Upper lobe of left lung (tissue), 6 donors: ENCODE measurements at places on chromosomes 11 and 22. TPM values are rescaled to one million over a fixed set of nuclear protein-coding genes. Genes with fewer than 3 reads are reported as not detected.

DNA sequence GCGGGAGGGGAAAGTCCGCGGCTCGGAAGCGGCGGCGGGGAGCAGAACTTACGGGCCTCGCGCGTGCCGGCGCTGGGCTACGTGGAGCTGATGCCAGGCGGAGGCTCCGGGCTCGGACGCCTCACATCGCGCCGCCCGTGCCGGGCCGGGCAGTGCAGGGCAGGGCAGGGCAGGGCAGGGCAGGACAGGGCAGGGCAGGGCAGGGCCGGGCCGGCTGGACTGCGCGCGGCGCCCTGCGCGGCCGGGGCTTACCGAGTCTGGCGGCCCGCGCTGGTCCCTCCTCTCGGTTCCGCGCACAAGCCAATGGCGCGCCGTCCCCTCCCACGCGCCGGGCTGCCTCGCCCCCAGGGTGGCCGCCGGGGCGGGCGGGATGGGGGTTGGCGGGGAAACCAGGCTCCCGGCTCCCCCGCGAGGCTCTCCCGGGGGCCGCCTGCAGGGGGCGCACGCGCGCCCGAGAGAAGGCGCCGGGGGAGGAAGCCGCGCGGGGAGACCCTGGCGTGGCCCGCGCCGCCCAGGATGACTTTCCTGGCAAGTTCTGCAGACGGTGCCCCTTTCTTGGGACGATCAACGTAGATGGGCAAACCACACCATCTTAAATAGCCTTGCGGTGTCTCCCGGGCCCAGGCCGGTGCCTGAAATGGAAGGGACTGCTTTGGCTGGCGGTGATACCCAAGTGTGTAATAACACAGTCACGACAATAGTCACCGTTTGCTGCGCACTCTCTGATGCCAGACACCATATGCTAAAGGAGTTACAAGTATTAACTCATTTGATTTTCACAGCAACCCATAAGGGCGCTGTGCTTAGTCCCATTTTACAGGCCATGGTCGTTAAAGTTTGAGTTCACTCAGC is at the start of gene TP53I11:
Gene TP53I11 (minus strand): TSS at position 259 of the 852 bp plus-strand sequence. CDS start 12,548 bp downstream, outside the sequence.
- DNase-seq, result peak; percentile 90

The PHLDA2 gene
- not detected for total RNA-seq

DNA sequence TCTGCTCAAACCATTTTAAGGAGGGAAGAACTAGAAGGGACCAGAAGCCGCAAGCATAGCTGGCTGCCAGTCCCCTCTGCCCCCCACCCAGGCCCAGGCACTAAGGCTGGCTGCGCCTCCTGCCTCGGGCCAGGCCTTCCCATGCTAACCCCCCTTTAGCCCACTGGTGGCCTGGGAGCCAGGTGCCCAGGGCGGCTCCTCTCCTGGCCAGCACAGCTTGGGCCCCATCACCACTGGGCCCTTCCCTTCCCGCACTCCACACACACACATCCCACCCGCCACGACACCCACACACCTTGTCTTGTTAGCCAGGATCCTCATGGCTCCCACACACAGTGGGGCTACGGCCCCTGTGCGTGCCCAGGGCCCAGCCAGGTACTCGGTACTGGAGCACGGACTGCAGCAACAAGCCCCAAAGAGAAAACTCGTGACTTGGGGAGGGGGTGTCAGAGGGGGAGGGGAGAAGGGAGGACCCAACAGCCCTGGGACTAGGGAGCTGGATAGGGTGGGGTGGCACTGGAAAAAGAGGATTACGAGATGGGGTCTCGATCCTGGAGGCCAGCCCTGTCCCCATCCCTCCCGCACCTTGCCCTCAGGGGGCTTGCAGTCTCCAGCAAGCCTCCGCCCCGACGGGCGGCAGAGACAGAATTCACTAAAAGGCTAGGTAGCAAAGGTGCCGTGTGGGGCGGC is 16.0 kb downstream of the BCL9L start:
- DNase-seq, result no peak

The SSH3 gene
- total RNA-seq, result 37.4 TPM

- peak; percentile 24 for DNase-seq
These were observed 49.9 kb downstream of the TRAF6 start for GRCh38 chr11:36460220-36460619.

The DRD4 gene
- total RNA-seq, result not detected

DNA sequence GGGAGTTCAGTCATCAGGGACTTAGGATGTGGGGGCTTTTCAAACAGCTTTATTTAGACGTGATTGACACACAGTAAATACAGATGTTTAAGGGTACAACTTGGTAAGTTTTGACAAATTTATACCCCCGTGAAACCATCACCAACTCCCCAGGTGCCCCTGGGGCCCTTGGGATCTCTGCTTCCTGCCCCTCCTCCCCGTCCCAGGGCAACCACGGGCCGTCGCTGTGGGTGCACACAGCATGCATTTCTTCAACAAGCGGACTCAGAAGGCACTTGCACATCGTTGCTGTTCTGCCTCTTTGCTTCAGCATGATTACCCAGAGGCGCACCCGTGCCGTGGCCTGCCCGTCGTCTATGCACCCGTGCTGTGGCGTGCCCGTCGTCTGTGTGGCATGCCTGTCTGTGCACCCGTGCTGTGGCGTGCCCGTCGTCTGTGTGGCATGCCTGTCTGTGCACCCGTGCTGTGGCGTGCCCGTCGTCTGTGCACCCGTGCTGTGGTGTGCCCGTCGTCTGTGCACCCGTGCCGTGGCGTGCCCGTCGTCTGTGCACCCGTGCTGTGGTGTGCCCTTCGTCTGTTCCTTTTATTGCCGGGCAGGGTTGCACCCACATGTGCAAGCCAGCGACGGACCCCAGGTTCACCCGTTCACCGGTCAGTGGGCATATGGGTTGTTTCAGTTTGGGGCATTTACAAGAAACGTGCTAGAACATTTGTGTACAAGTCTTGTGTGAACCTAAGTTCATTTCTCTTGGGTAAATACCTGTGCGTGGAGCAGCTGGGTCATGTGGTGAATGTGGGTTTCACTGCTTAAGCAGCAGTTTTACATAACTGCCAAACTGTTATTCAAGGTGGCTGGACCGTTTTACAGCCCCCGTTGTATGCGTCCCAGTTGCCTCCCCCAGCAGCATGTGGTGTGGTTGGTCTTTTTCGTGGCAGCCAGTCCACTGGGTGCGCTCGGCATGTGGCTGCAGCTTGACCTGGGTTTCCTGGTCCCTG is 8.3 kb downstream of the CD81 start:
- peak; percentile 79 for DNase-seq

The ELF5 gene
- 23.1 TPM for total RNA-seq

The TMEM135 gene
- 18.1 TPM for total RNA-seq

DNA sequence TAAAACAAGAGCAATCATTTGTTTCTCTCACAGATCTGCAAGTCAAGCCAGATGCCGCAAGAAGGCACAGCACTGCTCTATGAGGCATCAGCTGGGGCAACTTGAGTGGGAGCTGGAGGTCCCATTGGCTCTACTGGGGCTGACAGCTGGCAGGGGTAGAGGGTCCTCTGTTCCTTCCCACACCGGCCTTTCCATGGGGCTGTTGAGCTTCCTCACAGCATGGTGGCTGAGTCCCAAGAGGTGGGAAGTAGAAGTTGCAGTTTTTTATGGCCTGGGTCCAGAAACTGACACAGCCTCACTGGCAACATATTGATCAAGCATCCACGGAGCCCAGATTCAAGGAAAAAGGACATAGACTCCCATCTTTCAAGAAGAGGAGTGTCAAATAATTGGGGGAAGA is 34.4 kb downstream of the RPL3 start:
- DNase-seq, result no peak

The RBFOX2 gene
- 53.4 TPM for total RNA-seq

The TMA7B gene
- total RNA-seq, result not detected

- DNase-seq, result no peak
These were observed at the start of gene JAML for GRCh38 chr11:118224511-118225188. JAML (minus strand) TSS chr11:118225011; CDS start chr11:118214866, 10,145 bp downstream.

- DNase-seq, result peak; percentile 69
These were observed 12.1 kb downstream of the GATD1 start for GRCh38 chr11:765025-765801.

DNA sequence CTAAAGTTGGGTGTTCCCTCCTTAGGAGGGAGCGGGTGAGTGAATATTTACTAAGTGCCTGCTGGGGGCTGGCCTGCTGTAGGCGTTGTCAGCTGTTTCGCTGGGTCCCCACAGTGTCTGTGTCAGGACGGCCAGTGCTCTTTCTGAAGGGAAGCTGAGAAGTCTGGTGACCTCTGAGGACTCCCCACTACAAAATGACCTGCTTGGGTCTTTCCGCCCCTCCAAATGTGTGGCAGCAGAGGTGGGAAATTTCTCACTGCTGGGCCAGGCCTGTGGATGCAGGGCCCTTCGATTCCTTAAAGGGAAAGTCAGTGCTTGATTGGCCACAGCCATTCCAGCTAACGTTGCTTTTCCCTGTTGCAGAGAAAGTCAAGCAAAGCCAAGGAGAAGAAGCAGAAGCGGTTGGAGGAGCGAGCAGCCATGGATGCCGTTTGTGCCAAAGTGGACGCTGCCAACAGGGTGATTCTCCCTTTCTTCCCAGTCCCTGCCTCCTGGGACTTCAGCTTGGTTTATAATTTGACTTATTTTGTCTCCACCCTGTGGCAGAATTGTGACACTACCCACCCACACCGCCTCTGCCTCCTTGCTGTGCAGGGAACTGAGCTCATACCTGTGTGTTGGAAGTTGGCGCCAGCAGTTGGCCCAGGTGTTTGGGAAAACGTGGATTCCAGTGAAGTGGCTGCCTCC is 6.8 kb downstream of the NAA40 start:
- no peak for DNase-seq

The MS4A3 gene
- total RNA-seq, result not detected

The ZNF70 gene
- total RNA-seq, result 5.2 TPM

DNA sequence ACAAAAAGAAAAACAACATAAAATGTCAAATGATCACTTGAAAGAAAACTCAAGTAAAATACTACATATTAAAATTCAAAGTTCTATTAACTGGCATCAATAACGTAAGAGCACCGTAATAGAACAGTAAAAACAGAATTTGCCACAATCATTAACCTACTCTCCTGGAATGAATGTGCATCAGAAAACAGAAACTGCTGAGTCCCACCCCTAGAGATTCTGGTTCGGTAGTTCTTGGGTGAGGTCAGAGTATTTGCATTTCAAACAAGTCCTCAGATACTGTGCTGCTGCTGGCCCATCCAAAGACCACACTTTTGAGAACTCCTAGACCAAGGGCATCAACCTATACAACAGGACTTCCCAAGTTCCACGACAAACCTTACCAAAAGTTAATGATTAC is 23.5 kb downstream of the PITPNB start:
- DNase-seq, result no peak

DNA sequence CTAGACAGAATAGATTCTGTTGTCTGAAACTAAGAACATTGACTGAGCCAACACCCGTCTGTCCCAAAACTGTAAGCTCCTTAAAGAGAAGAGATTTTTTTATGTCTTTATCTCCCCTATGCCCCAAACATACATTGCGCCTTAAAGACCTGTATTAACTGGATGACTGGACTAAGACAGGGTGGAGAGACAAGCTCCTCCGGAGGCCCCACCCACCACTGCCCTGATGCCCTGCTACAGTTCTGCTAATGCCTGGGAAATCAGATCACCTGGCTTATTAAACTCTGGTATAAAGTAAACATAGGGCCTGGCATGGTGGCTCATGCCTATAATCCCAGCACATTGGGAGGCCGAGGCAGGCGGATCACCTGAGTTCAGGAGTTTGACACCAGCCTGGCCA is 203.7 kb downstream of the TENM4 start:
- DNase-seq, result no peak

DNA sequence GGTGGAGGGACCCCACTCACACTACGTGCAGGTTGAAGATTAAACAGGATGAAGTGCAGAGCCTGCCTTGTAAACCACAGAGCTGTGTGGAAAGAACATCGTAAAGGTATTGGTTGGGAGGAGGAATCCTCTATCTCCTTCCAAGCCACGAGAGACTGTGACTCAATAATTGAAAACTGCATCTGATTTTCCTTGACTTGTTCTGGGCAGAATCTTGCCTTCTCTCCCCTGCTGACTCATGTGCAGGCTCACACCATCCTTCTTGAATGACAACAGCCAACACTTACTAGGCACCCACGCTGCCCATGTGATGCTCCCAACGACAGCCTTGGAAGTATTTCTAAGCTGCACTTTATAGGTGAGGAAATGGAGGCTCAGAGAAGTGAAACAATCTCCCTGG is 563.0 kb downstream of the MIAT start:
- no peak for DNase-seq

- DNase-seq, result no peak
These were observed 25.5 kb downstream of the CTNND1 start for GRCh38 chr11:57787006-57787604.

- DNase-seq, result peak; percentile 52
These were observed 165.1 kb downstream of the DBX1 start for GRCh38 chr11:19995145-19995544.

GRCh38 chr11:69101115-69101791 is 52.5 kb downstream of the TPCN2 start:
- peak; percentile 91 for DNase-seq

DNA sequence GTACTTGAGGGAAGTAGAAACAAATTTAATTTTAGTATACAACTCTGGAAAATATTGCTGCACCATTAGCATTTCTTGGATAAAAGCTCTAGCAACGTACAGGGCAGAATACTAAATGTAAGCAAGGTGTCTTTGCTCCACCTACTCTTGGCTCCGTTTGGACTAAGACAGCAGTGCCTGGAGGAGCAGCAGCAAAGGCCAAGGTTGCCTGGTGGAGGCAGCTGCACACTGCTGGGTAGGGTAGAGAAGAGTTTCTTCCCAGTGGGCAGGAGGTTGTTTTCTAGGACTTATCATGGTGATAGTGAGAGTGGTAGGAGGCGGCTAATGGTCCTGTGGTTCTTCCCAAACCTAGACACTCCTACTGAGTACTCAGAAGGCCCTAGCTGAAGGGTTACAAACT is 2.2 kb upstream of the OR8D4 start:
- DNase-seq, result no peak

The MMP12 gene
- not detected for total RNA-seq

DNA sequence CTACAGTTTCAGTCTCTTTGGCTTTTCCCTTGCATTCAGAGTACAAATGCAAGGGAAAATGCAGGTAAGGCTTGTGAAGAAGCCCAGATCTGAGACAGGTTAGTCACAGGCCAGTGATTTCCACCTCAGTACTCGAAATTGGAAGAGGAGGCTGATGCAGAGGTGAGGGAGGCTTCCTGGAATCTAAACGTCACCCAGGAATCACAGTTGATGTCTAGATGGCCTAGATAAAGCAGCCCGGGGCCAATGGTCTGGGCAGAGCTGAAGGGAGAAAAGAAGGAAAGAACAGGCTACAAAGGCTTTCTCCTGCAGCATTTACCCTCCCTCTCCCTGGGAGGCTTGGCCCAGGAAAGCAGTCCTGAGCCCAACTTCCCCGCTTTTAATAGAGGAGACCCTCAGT is 8.5 kb downstream of the TRIM6 start:
- no peak for DNase-seq

GRCh38 chr11:45025716-45026492 is 75.2 kb upstream of the TP53I11 start:
- DNase-seq, result peak; percentile 50
